Activated naive CD4-positive, alpha-beta T cell treated with Interleukin-2 at 50 U/mL for 16 hours (primary cell): ENCODE measurements at places on chromosomes 7 and 10.

GRCh38 chr7:55588976-55589604 is 16.8 kb upstream of the VOPP1 start:
- DNase-seq = no peak

DNA sequence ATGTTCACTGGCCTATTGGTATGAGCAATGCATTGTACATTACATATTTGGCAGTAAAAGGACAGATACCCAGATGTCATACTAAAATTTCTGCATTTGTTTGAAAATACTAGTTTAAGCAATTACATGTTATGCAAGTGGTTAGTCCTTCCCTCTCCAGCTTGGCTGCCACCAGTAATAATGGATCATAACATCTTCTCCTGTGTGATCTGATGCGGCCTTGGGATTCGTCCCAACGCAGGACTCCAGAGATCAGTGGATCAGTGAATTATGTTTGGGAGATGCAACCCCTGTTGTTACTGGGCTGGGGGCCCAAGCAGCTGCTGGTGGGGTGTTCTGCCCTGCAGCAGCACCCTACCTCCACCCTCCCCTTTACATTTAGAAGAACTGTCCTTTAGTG is 11.2 kb upstream of the PDK4 start:
- no peak for DNase-seq

DNA sequence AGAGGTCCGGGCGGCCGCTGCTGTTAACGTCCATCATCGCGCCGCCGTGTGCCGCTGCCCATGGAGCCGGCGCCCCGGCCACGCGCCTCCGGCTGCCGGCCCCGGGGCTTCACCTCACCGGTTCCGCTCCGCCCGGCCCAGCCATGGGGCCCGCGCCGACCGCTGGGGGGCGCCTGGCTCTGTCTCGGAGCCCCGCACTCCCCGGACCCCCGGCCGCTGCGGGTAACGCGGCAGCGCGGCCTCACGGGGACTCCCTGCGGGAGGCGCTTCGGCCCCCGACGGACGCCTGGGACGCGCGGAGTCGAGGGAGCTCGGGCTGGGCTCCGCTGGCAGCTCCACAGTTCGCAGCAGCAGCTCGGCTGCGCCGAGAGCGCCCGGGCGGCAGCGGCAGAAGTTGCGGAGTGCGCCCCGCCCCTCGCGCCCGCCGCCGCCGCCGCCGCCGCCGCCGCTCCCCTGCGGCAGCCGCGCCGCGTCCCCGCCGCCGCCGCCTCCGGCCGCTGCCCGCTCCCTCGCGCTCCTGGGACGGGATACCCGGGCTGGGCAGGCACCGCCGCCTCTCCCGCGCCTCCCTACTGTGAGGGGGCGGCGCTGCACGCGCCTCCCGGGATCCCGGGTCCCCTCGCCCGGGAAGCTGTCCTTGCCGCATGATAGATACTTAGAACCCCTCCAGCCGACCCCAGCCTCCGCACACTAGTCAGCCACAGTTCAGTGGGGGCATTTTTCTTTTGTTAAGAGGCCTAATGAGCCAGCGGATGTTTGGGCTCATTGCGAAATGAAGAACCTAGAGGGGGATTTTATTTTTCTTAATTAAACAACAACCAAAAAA is at the start of gene HTR7:
Gene HTR7, minus strand, starts transcription at position 405 of the 826 bp plus-strand sequence. Its CDS starts 368 bp downstream, at position 37.
- DNase-seq = peak; percentile 68

GRCh38 chr10:90872648-90873020 is 860 bp downstream of the RPP30 start:
- peak; percentile 35 for DNase-seq

GRCh38 chr10:96608262-96608661 is 21.4 kb upstream of the TM9SF3 start:
- no peak for DNase-seq

- DNase-seq = no peak
Observed at GRCh38 chr10:120980279-120981255, 129.4 kb downstream of the WDR11 start.

DNA sequence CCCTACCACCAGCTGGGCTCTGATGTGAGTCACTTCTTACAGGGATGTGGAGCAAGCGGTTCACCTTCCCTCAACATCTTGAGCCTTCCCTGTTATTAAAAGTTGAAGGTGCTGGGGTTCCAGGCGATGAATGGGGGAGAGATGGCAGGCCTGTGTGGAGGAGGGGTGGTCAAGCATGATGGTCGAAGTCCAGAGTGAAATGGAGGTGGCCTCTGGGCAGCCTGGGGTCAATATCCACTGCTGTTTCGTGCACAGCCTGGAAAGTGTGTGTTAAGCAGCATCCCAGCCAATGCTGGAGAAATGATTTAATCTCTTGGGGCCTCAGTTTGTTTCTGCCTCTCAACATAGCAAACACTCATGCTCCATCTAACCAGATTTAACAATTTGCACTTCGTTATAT is 33.7 kb upstream of the DMBT1 start:
- no peak for DNase-seq

- DNase-seq = no peak
Observed at GRCh38 chr7:128318691-128319090, 25.0 kb downstream of the RBM28 start.

DNA sequence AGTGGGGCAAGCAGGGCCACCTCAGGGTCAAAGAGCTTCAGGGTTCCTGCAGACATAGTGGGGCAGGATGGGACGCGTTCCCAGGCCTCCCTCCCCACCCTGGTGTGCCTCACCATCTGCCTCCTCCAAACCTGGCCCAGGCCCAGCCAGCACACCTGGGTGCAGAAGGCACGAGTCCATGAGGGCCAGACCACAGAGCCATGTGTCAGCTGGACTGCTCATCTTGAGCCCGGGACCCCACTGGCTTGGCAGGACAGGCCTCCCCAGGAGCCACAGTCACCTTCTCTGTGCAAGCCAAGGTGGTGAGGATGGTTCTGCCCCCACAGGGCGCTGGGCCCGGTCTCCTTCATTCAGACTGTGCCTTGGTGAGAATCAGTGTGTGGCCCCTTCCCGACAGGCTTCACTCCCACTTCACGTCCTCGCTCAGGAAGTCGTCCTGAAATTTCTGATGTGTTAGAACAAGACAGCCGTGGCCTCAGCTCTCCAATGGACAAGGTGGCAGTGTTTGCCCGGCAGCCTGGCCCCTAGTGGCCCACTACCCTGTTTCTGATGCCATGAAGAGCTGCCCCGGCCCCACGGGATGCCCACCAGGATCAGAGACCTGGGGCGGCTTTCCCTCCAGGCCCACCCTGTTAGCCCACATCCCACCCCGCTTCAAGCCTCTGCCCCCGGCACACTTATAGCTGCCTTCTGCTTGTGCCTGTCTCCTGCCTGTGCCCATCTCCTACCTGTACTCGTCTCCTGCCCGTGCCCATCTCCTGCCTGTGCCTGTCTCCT is 59.6 kb upstream of the EBF3 start:
- no peak for DNase-seq

- no peak for DNase-seq
Observed at GRCh38 chr7:26337232-26337865, 45.7 kb downstream of the SNX10 start.

GRCh38 chr7:119522698-119523097 is 750.3 kb upstream of the KCND2 start:
- DNase-seq = no peak

GRCh38 chr7:29429401-29429800 is 134.2 kb upstream of the PRR15 start:
- no peak for DNase-seq

- DNase-seq = no peak
Observed at GRCh38 chr10:131722121-131722520, 178.7 kb upstream of the PPP2R2D start.
